Mammary epithelial cell (primary cell): ENCODE measurements at places on chromosomes 16 and 17. TPM values are rescaled to one million over a fixed set of nuclear protein-coding genes. Genes with fewer than 3 reads are reported as not detected.

GRCh38 chr16:78882751-78883150 is 717.8 kb downstream of the MAF start:
- no peak for DNase-seq

The SLFN11 gene
- total RNA-seq = 0.50 TPM

DNA sequence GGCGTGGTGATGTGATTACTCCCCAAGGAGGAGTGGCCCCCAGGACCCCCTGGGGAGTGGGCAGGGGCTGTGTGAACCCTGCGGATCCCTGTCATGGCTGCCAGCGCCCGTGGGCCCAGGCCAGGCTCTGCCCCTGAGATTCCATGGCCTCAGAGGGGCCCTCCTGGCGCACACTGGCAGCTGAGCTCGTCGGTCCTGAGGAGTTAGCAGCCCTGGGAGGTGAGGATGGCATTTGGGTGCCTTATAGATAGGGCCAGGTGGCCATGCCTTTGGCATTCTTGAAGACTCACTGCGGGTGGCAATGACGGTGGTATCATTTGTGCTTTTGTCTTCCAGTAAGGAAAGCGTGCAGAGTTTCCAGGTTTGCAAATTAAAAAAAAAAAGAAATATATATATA is 146.8 kb upstream of the GSE1 start:
- DNase-seq = no peak

DNA sequence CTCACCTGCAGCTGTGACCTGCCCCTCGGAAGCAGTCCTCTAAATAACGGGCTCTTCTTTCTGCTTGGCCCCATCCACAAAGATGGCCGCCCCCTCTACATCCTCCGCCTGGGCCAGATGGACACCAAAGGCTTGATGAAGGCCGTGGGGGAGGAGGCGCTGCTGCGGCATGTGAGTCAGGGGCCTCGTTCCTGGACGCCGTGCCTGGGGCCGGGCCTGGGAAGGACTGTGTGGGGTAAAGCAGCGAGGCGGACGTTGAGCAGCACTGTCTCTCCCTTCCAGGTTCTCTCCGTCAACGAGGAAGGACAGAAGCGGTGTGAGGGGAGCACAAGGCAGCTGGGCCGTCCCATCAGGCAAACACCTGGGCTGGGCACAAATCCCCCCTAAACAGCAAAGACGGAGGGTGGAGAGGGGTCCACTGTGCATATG is 33.1 kb downstream of the NAGPA start:
- no peak for DNase-seq

GRCh38 chr16:16578701-16579100 is 199.8 kb downstream of the NPIPA7 start:
- no peak for DNase-seq

DNA sequence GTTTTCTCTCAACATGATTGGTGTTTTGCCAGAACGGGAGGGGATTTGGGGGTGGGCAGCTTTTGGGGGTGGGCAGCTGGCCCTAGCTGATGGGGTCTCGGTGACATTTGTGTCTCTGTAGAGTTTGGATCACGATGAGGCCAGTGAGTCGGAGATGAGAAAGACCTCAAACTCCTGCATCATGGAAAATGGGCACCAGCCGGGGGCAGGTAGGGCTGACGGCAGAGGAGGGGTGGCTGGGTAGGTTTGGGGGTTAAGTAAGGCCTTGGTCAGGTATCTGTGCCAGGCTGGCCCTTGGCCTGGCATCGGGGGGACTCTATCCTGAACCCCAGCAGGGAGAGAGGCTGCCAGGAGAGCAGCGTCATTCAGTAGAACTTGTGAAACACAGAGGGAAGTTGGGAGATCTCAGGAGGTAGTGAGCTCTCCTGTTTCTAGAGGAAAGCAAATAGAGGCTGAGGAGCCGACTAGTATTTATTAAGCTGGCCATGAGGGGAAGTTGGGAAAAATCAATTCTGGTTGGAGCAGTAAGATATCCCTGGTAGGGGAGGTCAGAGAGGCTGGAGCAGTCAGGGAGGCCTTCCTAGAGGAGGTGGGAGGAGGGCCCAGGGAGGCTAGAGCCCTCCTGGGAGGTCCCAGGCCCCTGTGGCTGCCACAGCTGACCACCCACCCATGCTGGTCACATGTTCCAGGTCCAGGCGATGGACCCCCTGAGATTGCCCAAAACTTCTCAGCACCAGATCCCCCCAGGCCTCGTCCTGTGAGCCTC is 8.1 kb downstream of the SMTNL2 start:
- DNase-seq = no peak

DNA sequence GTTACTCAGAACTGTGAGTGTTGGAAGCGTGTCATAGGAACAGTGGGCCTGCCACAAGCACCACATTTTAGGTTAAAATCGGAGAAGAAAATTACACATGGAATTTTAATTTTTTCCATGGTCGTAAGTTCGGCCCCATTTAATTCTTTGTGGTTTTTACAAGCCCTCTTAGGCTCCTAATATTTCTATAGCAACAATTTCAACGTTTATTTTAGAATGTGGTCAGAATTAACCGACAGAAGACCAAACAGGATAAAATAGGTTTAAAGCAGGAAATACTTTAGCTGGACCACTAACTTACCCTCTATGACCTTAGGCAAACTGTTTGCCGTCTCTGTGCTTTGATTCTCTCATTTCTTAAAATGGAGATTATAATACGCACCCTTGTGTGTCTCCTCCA is 69.9 kb downstream of the FTO start:
- no peak for DNase-seq

The XAF1 gene
- 0.43 and 0.71 TPM in 2 replicates for total RNA-seq

The GFAP gene
- total RNA-seq = not detected in 2 replicates

The ZNF688 gene
- 6.2 TPM for total RNA-seq

GRCh38 chr16:24652209-24652712 is 77.2 kb upstream of the TNRC6A start:
- no peak for DNase-seq

- no peak for DNase-seq
Observed at GRCh38 chr16:17304106-17304490, 166.7 kb downstream of the XYLT1 start.

GRCh38 chr16:78275420-78275819 is 176.0 kb downstream of the WWOX start:
- no peak for DNase-seq

GRCh38 chr16:75262104-75262799 is 10.8 kb upstream of the BCAR1 start:
- no peak for DNase-seq

- DNase-seq = peak; percentile 19
Observed at GRCh38 chr17:49457564-49458535, 37.2 kb upstream of the NGFR start.

DNA sequence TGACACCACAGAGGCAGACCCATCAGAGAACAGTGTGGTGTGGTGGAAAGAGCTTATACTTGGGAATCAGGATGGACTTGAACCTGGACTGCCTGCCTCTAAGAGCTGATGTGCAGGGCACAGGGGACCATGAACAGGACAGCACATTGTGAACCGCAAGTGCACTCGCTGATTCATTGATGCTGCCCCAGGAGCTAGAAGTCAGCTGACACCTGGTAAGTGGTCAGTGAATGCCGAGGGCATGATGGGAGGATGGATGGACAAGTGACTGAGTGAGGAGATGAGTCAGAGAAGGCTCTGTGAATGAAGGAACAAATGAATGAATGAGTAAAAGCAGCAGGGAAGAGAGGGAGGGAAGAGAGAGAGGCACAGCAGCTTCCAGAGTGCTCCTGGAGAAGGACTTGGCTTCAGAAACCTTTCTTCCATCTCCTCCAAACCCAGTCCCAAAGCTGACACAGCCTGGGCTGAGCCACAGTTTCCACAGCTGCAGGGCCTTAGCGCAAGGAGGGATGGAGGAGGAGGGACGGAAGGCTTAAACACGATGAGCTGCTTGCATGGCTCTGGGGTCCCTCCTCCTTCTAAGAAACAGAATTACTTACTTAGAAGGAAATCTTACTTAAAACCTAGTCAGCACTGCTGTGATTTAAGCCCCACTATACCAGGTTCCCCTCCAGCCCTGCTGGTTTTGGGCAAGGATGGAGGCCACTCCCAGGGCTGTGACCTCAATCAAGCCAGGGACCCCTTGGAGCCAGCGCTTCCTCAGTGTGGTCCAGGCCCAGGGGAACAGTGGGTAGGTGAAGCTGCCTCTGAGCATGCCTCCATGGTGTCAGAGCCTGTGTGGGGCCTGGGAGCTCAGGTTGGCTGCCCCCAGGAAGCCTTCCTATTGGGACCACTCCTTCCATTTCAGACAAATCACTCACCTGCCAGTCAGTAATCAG is 184.6 kb downstream of the TMEM132E start:
- DNase-seq = no peak

DNA sequence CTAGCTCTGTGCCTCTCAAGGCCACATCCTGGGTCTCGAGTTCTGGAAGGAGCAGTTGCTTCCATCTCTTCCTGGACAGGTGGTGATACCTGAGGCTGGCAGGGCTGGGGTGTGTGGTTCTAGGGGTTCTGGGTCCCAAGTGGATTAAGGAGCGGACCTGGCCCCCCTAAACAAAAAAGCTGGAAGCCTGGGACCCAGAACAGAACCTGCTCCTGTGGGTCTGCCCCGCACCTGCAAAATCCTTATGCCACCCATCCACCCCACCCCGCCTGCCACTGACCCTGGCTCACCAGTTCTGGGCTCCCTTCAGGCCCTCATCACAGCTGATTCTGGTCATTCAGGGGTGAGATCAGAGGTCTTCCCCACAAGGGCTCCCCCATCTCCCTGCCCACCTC is 44.8 kb downstream of the ADCY7 start:
- no peak for DNase-seq

GRCh38 chr17:9928601-9929333 is 23.7 kb upstream of the RCVRN start:
- DNase-seq = no peak

The TMC8 gene
- under 0.01 TPM for total RNA-seq

- DNase-seq = no peak
Observed at GRCh38 chr17:45940293-45940692, 45.9 kb downstream of the MAPT start.

- DNase-seq = no peak
Observed at GRCh38 chr16:75179208-75179607, 27.8 kb downstream of the CTRB2 start.

DNA sequence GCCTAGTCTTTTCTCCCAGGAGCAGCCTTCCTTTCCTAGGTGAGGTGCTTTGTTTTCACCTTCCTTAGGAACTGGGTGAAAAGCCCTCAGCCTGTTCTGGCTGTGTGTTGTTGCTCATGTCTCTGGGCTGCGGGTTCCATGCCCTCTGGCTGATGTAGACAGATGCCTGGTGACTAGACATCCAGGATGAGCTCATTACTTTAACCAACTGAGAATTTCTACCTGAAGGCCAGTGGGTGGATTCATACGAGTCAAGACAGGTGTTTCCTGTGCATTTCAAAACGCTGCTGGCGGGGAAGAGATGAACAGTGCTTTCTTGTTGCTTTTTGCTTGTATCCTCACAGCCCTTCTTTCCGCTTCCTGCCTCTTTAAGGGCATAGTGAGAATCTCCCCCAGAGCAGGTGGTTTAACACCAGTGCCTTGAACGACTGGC is 22.3 kb downstream of the SAP30BP start:
- DNase-seq = peak; percentile 99

DNA sequence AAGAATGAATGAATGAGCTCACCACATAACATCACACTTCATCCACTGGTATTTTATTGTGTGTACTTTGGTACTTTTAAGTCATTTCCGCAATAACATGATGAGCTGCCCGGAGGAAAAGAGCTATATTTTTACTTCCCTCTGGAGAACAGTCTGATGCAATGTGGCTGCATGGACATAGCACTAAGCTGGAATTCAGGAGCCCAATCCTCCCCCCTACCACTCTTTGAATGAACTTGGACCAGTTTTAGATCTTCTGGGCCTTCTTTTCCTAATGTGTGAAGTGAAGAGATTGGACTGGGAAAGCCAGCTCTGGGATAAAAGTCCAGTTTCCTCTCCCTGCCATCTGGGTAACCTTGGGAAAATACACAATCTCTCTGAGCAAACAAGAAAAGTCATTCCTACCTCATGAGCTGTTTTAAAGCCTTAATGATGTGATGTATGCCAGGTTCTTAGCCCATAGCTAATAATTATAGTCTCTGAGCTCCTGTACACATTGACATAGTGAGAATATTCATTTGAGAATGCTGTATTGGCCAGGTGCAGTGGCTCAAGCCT is 79.3 kb downstream of the ABCC12 start:
- DNase-seq = no peak

DNA sequence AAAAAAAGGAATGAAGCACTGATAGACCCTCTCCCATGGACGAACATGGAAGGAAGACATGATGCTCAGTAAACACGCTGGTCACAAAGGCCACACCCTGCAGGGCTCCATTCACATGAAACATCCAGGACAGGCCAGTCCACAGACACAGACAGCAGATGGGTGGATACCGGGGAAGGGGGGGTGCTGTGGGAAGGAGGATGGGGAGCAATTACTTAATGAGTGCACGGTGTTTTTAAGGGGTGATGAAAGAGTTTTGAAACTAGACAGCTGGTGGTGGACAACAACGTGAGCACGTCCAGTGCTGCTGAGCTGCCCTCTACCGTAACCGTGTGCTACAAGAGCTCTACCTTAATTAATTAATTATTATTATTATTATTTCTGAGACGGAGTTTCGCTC is 6.0 kb upstream of the SLC16A3 start:
- DNase-seq = no peak

DNA sequence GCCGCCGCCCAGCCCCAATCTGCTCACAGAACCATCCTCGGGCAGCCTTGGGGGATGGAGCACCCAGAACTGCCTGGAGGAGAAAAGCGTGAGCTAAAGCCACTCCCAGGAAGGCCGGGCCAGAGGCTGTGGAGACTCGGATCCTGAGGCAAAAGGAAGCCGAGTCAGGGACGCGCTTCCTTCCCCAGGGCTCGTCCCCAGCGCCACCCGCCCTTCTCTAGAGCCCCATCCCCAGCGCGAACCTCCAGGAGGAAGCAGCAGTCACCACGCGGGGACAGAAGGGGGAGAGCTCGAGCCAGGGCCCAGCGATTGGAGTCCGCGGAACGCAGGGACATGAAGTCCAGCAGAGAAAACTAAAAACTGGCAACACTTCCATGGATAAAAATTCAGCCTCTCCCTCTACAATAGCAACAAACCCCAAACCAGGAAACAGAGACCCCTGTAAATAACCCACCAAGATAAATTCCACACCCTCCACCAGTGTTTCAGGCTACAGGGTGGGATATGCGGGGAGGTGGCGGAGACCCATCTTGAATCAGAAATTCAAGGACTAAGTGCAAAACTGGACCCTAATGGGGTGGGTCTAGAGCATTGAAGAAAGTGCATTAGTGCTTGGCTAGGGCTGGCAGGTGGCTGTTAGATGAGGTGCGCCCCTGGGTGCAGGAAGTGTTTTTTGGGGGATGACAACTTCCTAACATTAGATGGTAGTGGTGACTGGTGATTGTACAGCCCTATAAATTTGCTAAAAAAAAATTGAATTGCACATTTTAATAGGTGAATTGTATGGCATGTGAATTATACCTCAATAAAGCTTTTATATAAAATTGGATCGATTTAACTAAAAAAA is 116.1 kb upstream of the METRNL start:
- DNase-seq = peak; percentile 17

The HBA2 gene
- not detected in 2 replicates for total RNA-seq

The ATPAF2 gene
- 23.5 and 26.0 TPM in 2 replicates for total RNA-seq
